ENCODE measurements at places on chromosomes 2 and 18.

- DNase-seq, result no peak
These were observed 26.1 kb downstream of the GPC1 start for GRCh38 chr2:240461471-240462072.

GRCh38 chr2:20313659-20314058 is 37.0 kb downstream of the PUM2 start:
- no peak for DNase-seq

- no peak for DNase-seq
These were observed 124.6 kb downstream of the ZNF407 start for GRCh38 chr18:74722237-74722636.

- DNase-seq, result no peak
These were observed 722.3 kb downstream of the RNF144A start for GRCh38 chr2:7639476-7639875.

DNA sequence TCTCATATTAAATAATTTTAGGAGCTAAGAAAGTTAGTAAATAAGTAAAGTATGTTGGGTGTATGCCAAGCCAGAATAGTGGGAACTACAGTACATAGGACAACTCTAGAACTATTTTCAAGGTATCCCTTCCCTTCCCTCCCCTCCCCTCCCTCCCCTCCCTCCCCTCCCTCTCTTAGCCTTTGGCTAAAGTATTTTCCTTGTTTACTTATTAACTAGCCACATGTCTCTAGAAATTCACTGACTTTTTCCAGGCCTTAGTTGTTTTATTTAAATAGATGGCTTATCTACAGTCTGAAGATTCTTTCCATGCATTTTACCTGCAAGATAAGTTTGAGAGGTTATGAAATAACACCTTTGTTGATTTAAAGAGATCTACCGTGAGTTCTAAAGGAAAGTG is 402.1 kb downstream of the PARD3B start:
- DNase-seq, result no peak

DNA sequence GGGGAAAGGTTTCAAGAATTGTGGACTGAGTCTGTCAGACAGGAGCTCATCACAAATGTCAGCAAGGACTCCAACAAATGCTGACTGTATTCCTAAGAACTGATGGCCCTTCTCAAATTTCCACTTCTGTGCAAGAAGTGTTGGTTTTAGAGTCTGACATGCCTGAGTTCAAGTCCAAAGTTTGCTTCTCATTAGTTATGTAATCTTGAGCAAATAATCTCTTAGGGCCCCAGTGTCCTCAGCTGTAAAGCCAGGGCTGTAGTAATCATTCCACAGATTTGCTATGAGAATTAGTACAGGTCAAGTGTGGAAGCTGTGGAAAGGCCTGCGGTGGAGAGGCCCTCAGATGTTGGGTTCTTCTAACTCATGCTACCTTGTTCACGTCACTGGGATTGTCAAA is 23.9 kb downstream of the MEP1B start:
- DNase-seq, result no peak

DNA sequence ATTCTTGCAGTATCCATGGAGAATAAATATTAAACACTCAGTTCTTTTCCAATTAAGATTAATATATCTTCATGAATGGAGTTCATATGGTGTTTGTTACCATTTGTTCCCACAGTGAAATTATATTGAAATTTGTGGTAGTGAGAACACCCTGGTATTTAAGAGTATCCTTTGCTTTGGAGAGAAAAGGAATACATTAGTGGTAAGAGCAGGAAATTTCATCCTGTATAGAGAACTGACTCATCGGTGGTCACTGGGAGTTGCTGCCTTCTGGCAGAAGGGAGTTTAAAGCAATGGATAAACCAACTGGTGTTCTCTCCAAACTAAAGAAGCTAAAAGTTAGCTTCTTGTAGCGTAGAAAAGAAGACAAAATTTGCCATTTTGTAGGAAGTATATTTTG is 107.3 kb downstream of the MYO1B start:
- no peak for DNase-seq

GRCh38 chr2:236851187-236851586 is 234.5 kb upstream of the COPS8 start:
- DNase-seq, result no peak

DNA sequence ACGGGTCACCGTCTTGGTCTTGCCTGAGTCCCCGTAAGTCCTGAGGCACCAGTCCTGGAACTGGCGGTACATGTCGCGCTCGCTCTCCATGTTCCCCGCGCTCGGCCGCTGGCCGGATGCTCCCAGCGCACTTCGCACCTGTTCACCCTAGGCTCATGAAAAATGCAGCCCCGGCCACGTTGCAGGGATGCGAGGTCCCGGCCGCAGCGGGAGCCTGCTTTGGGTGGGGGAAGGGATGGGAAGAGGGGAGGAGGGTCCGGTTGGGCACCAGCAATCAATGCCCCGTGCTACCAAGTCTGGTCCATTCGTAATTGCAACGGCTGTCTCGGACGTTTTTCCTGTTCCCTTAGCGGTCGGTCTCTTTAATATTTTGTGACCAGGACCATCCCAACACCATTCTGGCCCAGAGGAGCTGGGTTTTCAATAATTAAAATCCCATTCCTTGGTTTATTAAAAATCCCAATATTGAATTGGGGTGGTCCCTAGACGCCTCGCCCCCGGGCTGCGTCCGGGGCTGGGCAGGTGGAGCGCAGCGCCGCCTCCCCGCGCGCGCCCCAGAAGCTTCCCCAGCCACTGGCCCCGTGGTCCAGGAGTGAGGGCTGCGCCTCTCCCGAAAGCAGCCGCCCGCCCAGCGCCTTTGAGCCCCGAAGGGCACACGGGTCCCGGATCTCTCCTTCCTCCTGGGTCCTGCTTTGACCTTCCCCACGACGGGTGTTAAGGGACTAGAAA is 1.4 kb downstream of the NOL4 start:
- DNase-seq, result no peak

GRCh38 chr2:135701442-135701841 is 40.2 kb upstream of the UBXN4 start:
- DNase-seq, result no peak

- DNase-seq, result no peak
These were observed 45.6 kb upstream of the ARHGAP15 start for GRCh38 chr2:143083636-143084035.

- DNase-seq, result no peak
These were observed 84.6 kb upstream of the CAB39 start for GRCh38 chr2:230627806-230628724.

DNA sequence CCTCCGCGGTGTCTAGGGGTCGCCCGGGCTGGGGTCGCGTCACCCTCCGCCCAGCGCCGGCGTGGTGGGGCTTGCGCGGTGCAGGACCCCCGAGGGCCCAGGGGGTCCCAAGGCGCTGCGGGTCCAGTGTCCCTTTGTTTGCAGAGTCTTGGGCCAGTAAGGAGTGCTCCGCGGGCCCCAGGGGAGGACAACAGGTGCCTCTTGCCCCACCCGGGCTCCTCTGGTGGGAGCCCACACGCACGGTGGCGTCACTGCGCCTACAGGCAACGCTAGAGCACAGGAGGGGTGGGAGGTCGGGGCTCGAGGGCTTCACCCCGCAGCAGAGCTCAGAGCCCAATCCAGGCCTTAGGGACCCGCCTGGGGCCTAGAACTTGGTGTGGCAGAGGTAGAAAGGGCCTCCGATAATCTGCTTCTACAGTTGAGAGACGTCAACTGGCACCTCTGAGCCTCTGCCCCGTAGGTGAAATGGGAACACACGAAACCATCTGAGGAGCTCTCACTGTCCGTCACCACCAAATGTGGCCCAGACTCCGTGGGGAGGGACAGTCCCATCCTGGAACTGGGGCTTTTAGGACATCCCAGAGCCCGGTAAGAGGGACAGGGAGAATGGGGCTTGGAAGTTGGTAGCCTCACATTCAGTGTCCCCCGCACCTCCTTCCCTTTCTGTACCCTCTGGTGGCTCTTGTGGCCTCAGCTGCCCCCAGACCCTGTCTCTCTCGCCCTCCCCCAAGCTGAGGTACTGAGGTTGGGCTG is 1.4 kb downstream of the ARID5A start:
- no peak for DNase-seq

- no peak for DNase-seq
These were observed 56.1 kb downstream of the CNTNAP5 start for GRCh38 chr2:124081154-124081716.

DNA sequence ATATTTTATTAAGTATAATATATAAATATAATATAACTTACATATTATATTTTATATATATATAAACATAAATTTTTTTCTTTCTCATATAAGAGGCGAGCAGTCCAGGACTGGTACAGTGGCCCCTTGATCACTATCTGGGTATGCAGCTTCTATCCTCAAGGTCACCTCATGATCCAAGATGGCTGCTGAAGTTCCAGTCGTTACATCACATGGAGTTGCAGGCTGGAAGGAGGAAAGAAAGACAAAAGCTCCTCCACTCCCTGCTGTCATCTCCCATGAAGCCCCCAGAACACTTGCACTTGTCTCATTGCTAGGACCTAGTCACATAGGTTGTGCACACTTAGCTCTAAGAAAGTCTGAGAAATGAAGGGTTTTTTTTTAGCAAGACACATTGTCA is 145.1 kb upstream of the SLC1A4 start:
- no peak for DNase-seq

GRCh38 chr2:148930046-148930775 is 55.2 kb downstream of the KIF5C start:
- DNase-seq, result no peak

GRCh38 chr2:238864207-238865014 is 16.5 kb downstream of the TWIST2 start:
- DNase-seq, result no peak

DNA sequence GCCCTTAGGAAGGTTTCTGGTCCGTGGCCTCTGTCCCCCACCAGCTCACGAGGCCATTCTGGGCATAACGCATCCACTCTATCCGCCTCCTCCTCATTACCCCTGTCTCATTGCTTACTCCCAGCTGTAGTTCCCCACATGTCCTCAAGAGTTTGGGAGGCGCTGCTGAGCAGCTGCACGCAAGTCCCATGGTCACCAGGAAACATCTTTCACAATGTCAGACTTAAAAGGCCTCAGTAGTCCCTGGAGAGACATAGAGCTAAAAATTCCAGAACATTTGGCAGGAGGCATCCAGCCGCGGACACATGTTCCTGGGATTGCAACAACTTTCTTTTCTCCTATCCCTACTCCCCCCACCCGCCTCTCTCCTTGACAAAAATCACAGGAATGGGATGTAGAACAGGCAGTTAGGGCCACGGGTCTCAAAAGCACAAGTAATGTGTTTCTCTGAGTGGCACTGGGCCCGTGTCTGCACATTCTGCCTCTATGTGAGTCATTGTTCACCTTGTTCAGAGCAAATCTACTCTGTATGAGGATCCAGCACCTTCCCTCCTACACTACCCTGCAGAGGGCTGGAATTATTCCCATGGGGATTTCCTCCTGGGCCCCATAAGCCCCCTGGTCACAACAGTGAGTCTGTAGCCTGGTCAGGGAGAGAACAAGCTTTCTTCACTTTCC is 8.1 kb downstream of the LBH start:
- peak; percentile 50 for DNase-seq

DNA sequence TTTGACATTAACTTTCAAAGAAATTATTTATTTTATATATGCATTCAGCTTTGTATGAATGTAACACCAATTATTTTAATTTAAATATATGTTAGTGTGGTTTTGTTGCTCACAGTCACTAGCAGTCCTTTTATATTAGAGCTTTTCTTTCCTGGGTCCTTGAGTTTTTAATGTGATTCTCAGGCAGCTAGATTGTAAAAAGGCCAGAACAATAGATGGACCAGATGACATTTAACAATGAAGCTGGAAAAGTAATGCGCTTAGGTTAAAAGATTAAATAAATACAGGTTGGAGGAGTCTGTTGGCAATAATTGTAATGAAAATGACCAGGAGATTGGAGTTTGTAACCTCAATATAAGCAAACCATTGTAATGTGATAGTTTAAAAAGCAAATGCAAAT is 171.1 kb downstream of the FTCDNL1 start:
- no peak for DNase-seq

DNA sequence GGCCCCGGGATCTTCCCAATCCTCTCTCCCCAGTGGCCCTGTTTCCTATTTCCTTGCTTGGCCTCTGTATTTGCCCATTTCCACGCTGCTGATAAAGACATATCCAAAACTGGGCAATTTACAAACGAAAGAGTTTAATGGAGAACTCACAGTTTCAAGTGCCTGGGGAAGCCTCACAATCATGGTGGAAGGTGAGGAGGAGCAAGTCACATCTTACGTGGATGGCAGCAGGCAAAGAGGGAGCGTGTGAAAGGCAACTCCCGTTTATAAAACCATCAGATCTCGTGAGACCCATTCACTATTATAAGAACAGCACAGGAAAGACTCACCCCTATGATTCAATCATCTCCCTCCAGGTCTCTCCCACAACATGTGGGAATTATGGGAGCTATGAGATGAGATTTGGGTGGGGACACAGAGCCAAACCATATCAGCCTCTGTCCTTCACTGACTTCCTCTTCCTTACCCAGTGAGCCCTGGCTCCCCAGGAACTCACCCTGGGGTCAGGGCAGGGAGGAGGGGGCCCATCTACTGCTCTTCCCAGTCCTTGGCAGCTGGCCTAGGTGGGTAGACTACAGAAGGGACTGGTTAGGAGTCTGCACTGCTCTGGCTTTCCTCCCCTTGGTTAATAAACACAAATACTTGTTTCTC is 105.8 kb upstream of the MYCN start:
- no peak for DNase-seq

- no peak for DNase-seq
These were observed 197.1 kb downstream of the ALK start for GRCh38 chr2:29724282-29724681.

- no peak for DNase-seq
These were observed 126.8 kb downstream of the PXDN start for GRCh38 chr2:1617425-1618021.

- DNase-seq, result no peak
These were observed 142.2 kb downstream of the BCL11A start for GRCh38 chr2:60411295-60411694.

DNA sequence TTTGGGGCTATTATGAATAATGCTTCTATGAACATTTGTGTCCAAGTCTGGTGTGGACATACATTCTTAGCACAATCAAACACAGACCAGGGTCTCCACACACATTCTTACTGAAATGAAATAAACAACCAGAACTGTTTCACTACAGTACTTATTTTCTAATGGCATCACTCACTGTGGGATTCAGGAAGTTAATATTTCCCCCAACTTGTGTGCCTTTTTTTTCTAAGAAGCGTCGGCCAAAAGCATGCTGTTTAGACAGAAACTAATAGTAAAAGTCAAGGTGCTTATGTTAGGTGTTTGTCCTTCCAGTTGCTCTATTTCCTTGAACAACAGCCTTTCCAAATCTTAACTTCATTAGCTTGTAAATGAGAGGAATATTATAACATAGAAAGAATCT is 117.6 kb downstream of the DOCK10 start:
- DNase-seq, result no peak

DNA sequence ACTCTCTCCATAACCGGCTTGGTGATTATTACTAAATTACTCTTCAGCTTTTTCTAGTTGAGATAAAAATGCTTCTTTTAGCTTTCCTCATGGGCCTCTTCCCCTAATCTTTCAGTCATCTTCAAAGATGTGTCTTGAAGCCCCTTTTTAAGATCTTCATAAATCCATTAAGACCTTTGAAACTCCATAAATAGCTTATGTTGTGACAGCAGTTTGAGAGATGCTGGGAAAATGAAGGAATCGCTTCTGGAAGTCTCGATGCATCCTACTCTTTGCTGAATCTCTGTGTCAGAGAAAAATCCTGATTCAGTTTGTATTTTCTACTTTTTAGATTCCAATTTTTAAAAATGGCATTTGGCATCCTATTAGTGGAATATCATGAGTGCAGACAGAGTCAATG is 13.0 kb downstream of the SCYGR4 start:
- no peak for DNase-seq

Measured in activated CD8-positive, alpha-beta memory T cell treated with anti-CD3 and anti-CD28 coated beads for 1 hour (primary cell).